Activated T-cell treated with anti-CD3 and anti-CD28 coated beads, Interleukin-2, amount 50 U/mL, for 72 hours (primary cell): ENCODE measurements at places on chromosomes 3 and 15. TPM values are rescaled to one million over a fixed set of nuclear protein-coding genes. Genes with fewer than 3 reads are reported as not detected.

DNA sequence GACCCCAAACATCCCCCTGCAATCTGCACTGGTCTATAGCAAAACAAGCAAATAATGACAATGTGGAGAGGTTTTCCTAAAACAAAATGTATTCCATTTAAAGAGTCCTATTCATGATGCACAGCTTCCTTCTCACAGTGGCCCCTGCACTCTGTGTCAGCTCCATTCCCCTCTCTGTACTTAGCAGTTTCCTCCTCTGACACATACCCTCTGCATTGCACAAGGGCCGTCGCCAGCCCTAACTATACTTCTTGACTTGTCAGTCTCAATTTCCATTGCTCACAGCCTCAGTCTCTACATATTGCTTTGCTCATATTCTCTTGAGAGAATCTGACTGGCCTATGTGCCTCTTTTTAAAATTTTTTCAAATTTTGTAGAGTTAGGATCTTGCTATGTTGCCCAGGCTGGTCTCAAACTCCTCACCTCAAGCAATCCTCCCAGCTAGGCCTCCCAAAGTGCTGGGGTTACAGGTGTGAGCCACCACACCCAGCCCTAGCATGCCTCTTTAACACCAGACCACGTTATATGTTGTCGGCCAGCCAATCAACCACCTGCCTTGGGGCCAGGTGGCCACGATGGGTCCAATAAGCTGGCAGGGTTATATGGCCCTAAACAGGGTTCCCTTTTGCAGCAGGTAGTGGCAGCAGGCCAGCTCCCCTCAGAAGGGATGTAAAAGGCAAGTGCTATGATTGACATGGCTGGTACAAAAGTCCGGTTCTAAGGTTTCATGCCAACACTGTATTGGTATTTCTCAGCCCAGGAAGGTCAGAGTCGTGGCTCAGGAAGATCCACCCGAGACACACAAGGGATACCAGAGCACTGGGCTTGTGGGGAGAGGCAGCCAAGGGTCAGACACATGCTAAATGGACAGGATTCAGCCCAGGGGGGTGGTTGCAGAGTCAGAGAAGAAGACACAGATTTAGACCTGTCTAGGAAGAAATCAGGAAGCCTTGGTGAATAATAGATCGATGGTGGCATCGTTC is 59.0 kb upstream of the SMAD3 start:
- H3K27me3 ChIP-seq, result no peaks in the 10 kb centered on the region
- H3K27ac ChIP-seq, result no peak overlapping the region
- H3K36me3 ChIP-seq, result no peaks in the 10 kb centered on the region
- no peak overlapping the region for H3K4me3 ChIP-seq
- H3K4me1 ChIP-seq, result peaks cover 6% of the 10 kb centered on the region

- H3K4me1 ChIP-seq, result no peaks in the 10 kb centered on the region
- no peak overlapping the region for H3K27ac ChIP-seq
- H3K4me3 ChIP-seq, result no peak overlapping the region
- no peak for DNase-seq
- H3K27me3 ChIP-seq, result peaks cover 6% of the 10 kb centered on the region
- no peaks in the 10 kb centered on the region for H3K36me3 ChIP-seq
Observed at GRCh38 chr3:137869022-137869421, 104.9 kb downstream of the SOX14 start.

GRCh38 chr15:68028888-68029207 is 25.3 kb upstream of the PIAS1 start:
- no peak overlapping the region for H3K27ac ChIP-seq
- DNase-seq, result no peak
- no peaks in the 10 kb centered on the region for H3K36me3 ChIP-seq

- no peak for DNase-seq
- peaks cover 21% of the 10 kb centered on the region for H3K4me1 ChIP-seq
- H3K4me3 ChIP-seq, result no peak overlapping the region
- H3K27me3 ChIP-seq, result no peaks in the 10 kb centered on the region
- no peak overlapping the region for H3K27ac ChIP-seq
Observed at GRCh38 chr15:67156834-67157233, 91.4 kb downstream of the SMAD3 start.

GRCh38 chr3:126546549-126547239 is 12.0 kb downstream of the C3orf22 start:
- no peak overlapping the region for H3K27ac ChIP-seq
- no peak overlapping the region for H3K4me3 ChIP-seq
- no peaks in the 10 kb centered on the region for H3K4me1 ChIP-seq

DNA sequence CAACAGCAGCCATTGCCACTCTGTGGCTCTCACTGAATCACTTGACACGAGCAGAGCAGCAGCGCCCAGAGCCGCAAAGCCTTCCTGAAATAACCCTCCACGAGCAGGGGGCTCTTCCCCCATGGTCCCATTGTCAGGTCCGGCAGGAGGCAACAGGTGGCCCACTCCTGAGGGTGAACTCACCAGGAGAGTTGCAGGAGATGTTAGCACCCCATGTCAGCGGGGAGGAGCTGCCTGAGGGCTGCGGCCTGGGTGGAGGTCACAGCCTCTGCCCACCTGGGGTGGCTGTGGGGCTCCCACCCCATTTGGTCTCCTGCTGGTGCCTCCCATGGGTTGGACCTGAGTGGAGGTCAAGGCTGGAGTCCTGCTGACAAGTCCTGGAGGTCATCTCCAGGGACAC is 12.3 kb upstream of the C3orf22 start:
- H3K27me3 ChIP-seq, result peaks cover 6% of the 10 kb centered on the region
- H3K4me1 ChIP-seq, result no peaks in the 10 kb centered on the region
- no peak for DNase-seq
- no peak overlapping the region for H3K27ac ChIP-seq
- no peak overlapping the region for H3K4me3 ChIP-seq

GRCh38 chr15:64026591-64026990 is 19.7 kb downstream of the DAPK2 start:
- H3K36me3 ChIP-seq, result no peaks in the 10 kb centered on the region
- H3K4me3 ChIP-seq, result no peak overlapping the region
- DNase-seq, result no peak
- H3K4me1 ChIP-seq, result peaks cover 7% of the 10 kb centered on the region

GRCh38 chr3:194736277-194736895 is 50.7 kb downstream of the FAM43A start:
- H3K27me3 ChIP-seq, result peaks cover 19% of the 10 kb centered on the region
- peaks cover 1% of the 10 kb centered on the region for H3K36me3 ChIP-seq
- no peak overlapping the region for H3K27ac ChIP-seq
- H3K4me1 ChIP-seq, result peaks cover 8% of the 10 kb centered on the region
- H3K4me3 ChIP-seq, result no peak overlapping the region
- DNase-seq, result no peak

DNA sequence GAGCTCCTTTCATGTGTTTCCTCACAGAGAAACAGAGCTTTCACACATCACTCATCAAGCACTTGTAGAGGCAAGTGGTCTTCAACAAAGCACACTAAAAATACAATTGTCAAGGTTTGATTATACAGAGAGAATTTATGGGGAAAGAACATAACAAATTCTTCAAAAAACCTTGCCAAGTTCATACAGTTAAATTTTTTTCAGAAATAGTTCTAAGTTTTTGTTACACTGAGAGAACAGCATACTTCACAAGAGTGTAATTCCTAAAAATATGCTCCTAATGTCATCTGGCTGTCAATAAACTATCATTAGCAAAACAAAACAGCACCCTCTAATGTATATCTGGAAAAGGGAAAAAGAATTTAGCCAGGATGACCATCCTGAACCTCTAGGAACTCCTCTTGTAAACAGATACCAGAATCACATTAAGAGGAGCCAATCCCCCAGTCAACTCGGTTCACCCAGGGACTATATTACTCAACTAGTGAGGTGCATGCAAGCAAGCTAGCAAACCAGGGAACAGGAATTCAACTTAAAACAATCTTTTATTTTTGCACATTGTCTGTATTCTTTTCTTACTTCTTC is 63.3 kb downstream of the RAD18 start:
- no peak overlapping the region for H3K27ac ChIP-seq
- no peak for DNase-seq
- peaks cover 6% of the 10 kb centered on the region for H3K36me3 ChIP-seq
- no peak overlapping the region for H3K4me3 ChIP-seq
- H3K4me1 ChIP-seq, result no peaks in the 10 kb centered on the region

DNA sequence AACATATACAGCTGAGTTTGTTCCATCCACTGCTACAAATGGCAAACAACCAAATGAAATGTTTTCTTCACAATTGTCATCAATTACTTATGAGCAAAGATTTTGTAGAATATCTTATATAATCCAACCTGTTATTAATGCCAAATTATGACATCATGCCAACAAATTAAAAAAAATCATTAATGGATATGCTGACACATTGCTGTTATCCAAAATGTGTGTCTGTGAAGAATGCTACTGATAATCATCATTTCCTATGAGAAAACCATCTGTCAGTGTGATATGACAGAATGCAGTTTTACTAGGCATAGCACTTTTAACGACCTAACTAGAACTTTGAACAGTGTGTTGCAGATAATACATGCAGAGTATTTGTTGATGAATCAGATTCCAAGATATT is 556.5 kb upstream of the KCNMB2 start:
- no peaks in the 10 kb centered on the region for H3K27me3 ChIP-seq
- no peak overlapping the region for H3K27ac ChIP-seq
- H3K4me1 ChIP-seq, result peaks cover 19% of the 10 kb centered on the region
- H3K36me3 ChIP-seq, result no peaks in the 10 kb centered on the region
- H3K4me3 ChIP-seq, result no peak overlapping the region
- no peak for DNase-seq

GRCh38 chr15:61159901-61160300 is 69.2 kb downstream of the RORA start:
- DNase-seq, result no peak
- no peak overlapping the region for H3K27ac ChIP-seq
- H3K27me3 ChIP-seq, result peaks cover 31% of the 10 kb centered on the region
- H3K4me3 ChIP-seq, result no peak overlapping the region

DNA sequence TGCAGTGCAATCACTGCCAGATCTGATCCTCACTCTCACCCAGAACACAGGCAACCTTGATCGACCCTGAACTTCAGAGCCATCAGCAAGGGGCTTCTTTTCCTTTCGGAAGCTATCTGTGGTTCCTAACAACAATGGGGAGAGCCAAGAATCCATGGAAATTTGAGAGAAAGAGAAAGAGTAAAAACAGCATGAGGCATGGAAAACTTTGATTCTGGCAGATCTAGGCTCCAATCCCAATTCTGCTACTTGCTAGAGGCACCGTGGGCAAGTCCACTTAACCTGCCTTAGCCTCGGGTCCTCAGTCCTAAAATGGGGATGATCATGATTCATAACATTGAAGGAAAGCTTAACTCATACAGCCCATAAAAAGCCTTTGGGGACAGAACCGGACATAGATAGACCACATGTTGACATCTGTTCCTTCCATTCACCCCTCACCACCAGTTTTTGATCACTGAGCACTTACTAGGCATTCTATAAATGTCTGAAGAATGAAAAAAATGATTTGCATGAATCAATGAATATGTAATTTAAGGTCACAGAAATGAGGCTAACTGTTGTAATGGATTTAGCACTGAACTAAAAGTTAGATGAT is 605.7 kb upstream of the CFAP20DC start:
- no peaks in the 10 kb centered on the region for H3K4me1 ChIP-seq
- no peak overlapping the region for H3K27ac ChIP-seq
- peaks cover 2% of the 10 kb centered on the region for H3K36me3 ChIP-seq
- no peak for DNase-seq

- no peak overlapping the region for H3K27ac ChIP-seq
- no peaks in the 10 kb centered on the region for H3K27me3 ChIP-seq
- H3K4me3 ChIP-seq, result no peak overlapping the region
- H3K4me1 ChIP-seq, result peaks cover 12% of the 10 kb centered on the region
- DNase-seq, result no peak
Observed at GRCh38 chr3:31399271-31399670, 133.5 kb upstream of the STT3B start.

The GNAT1 gene
- not detected for total RNA-seq

The NR2E3 gene
- total RNA-seq, result not detected

The EPHB1 gene
- 1.3 TPM for total RNA-seq

The ATP10A gene
- total RNA-seq, result 21.9 TPM

The THRB gene
- not detected for total RNA-seq

The MFSD1 gene
- total RNA-seq, result 11.2 TPM

The SLC22A13 gene
- 1.2 TPM for total RNA-seq

The ARL14 gene
- total RNA-seq, result not detected

The ZNF197 gene
- total RNA-seq, result 15.7 TPM

The ZPLD1 gene
- total RNA-seq, result 0.17 TPM

The PRSS50 gene
- 0.07 TPM for total RNA-seq

The IL17RE gene
- 5.5 TPM for total RNA-seq

The GP9 gene
- not detected for total RNA-seq
